ENCODE measurements at places on chromosomes 13 and 19.

DNA sequence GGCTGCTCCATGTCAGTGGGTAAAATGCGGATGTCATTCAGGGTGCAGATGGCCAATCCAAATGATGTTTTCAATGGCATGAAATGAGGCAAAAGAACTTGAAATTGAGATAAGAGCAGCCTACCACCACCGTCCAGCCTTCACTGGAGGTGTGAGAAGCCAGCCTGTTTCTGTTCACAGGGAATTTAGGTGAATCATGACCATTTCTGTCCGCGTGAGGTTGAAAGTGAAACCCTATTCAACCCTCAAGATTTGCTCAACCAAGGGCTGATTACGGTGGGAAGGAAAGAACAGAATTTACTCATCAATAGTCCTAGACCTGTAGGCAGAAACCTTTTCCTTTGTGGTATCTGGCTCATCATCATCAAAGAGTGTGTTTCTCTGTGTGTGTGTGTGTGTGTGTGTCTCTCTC, 370.7 kb downstream of the COG6 start:
- DNase-seq: no peak

GRCh38 chr13:30735872-30736175, 481 bp downstream of the ALOX5AP start:
- no peak for DNase-seq

DNA sequence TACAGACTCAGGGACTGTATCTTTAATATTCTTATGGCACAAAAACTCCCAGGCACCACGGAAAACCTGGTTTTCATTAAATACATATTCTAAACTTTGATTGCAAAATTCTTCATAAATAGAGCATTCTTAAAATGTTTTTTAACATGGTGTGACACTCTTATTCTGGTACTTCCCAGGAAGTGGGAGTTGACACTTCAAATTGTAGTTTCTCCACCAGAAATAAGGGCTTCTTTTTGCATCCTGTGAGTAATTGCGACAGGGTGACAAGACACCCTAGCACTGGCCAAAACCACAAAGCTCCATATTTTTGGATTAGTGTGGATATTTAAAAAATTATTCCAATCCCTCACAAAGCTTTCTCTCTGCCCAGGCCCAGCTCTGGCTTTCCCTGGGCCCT, 43.6 kb upstream of the MTIF3 start:
- DNase-seq: no peak

- no peak for DNase-seq
Measured at GRCh38 chr13:109383683-109384082, 402.7 kb downstream of the IRS2 start.

DNA sequence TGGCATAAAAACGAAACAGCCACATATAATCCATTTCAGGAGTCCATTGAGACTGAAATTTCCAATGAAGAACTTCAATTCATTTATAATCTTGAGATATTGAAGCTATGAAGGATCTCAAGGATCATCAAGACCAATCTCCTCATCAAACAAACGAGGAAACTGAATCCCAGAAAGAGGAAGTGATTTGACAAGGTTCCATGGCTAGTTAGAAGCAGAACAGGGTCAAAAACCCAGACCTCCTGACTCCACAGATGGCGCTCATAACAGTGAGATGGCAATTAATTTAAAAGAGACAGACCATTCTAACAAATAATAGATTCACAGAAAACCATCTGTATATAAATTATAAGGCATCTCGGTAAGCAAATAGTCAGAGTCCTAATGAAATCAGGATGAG, 229.7 kb downstream of the KCTD12 start:
- no peak for DNase-seq

- no peak for DNase-seq
Measured at GRCh38 chr19:19406878-19407632, 1.6 kb downstream of the GATAD2A start.

DNA sequence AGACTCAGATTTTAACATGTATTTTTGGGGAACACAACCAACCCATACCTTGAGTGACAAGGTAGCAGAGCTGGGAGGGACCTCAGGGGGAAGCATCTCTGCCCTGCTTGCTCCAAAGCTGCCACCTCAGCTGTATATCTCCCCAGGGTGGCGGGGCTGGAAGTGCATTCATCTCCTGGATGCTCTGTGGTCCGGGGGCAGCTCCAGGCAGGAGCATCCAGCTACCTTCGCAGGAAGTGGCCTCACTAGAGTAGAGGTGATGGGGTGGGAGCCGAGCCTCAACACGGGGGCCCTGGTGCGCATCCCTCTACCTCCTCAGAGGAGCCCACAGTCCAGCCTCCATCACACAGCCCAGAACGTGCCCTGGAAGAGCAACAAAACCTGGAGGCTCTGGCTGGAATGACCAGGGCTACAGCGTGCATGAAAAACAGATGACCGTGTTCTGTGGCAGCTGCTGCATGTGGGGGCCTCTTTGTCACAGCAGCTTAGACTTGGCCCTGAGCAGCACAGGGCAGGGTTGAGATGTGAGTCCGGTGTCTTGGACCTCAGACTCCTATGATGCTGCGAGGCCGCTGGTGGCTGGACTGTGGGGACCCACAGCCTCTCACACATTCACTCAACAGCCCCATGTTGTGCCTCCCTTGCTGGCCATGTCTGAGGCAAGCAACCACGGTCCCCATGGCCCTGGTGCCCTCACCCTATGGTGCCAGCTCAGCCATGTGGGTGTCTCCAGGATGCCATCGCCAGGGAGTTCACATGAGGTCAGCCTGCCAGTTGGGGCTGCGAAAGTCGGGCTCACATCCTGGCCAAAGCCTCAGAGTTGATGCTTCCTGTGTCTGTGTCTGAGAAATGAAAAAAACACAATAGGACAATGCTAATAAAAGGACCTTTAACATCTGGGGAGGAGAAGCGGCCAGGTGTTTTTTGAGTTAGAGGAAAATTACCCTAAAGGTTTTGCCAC, 17.1 kb upstream of the GAS6 start:
- no peak for DNase-seq

DNA sequence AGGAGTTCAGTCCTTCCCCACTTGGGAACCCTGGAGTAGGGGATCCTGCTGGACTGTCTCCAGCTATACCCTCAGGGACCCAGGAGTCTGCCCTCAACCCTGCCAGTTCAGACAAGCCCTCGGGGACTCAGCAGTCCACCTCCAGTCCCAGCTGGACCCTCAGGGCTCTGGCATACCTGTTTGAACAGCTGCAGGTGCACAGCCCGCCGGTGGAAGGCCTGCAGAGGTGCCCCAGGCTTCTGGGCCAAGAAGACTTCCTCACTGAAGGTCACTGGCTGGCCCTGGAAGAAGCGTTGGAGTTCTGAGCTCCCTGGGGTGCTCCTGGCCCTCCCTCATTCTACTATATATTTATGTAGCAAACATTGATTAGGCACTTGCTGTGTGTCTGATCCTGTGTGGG, 8.6 kb downstream of the CRB3 start:
- DNase-seq: no peak

GRCh38 chr13:52034616-52035226, 10.2 kb downstream of the UTP14C start:
- DNase-seq: no peak

GRCh38 chr13:39197647-39198007, 159.4 kb downstream of the NHLRC3 start:
- DNase-seq: no peak

DNA sequence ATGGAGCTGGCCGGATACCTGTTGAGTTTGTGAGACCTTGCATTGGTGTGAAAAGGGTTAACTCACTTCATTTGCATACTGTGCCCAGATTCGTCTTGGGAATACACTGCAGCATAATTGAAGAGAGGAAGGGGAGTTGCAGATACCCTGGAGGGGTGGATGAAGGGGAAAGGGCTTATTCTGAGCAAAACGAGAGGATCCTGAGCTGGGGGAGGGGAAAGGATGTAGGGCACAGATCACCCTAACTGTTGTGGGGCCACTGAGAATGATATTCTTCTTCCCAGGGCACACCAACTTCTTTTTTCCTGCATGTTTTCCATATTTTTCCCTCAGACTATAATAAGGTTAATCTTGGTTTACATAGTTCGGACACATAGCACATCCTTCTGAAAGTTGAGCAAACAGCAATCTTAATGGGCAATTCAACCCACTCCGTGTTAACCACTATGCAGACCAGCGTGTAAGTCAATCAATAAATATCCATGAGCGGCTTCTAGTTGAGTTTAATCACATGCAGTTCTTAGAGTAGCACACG, 11.7 kb upstream of the PTPRS start:
- DNase-seq: no peak

- no peak for DNase-seq
Measured at GRCh38 chr19:29680937-29681336, 15.7 kb downstream of the PLEKHF1 start.

- no peak for DNase-seq
Measured at GRCh38 chr13:31421756-31422155, 222.0 kb downstream of the B3GLCT start.

- DNase-seq: no peak
Measured at GRCh38 chr13:55560331-55560730, 1580.4 kb upstream of the PRR20A start.

DNA sequence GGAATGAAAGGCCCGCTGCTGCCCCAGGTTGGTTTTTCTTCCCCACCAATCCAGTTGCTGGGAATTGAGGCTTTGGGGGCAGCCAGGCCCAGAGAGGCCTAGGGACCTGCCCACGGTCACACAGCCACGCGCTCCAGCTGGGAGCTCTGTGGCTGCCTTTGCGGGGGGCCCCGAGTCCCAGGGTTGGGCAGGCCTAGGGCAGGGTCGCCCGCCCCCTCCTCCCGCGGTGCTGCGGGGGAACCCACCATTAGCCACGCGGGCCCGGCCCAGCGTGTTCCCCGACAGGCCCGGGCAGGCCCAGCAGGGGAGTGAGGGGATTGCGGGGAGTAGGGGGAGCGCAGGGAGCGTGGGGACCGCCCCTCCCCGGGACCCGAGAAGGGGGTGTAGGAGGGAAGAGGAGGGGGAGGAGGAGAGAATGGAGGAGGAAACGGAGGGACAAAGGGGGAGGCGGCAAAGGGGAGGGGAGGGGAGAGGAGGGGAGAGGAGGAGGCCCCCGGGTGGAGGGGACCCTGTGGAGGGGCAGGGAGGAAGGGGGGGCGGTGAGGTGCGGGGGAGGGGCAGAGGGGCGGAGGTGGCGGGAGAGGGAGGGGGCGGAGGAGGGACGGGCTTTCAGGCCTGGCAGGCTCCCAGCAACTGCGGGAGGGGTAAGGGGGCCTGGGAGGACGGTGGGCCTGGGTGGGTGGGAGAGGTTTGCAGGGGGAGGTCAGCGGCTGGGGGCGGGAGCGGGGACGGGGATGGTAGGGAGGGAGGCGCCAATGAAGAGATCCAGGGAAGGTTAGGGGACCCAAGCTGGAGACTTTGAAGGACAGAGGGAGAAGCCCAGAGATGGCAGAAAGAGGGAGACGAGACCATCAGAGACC, 12.9 kb upstream of the TLE2 start:
- DNase-seq: no peak

DNA sequence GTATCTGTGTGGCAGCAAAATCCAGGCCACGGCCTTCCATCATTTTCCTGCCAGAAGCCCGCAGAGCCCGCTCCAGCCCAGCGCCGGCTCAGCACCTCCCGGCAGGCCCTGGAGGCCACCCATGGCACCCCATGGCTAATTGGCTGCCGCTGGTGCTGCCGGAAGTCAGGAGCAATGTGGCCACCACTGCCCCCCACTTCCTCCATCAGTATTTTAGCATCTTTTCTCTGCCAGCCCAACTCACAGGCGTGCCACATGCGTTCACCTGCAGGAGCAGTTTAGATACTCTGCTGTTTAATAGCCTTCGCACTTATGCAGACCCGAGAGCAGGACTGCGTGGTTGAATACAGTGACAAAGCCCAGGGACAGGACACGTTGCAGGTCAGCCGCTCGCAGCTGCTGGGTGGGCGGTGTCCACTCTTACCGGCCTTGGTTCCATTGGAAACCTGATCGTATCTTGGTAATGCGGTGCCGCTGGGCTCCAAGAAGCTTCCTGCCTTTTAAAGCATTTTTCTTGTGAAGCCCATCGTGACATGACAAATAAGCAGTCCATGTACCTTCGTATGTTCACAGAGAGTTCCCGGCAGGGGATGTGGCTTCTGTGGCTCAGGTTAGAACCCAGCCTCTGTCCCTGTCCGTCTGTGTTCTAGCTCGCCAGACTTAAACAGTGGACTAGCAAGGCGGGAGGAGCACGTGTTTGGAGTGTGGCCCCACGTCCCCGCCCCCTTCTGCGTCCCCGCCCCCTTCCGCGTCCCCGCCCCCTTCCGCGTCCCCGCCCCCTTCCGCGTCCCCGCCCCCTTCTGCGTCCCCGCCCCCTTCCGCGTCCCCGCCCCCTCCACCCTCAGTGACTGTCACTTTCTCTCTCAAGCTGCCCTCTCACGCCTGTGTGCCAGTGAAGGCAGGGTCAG, 162.0 kb upstream of the SOX1 start:
- DNase-seq: no peak

- DNase-seq: no peak
Measured at GRCh38 chr13:24671386-24672113, 8.7 kb upstream of the ATP12A start.

GRCh38 chr19:34298891-34299520, 44.7 kb downstream of the GARRE1 start:
- DNase-seq: no peak

- no peak for DNase-seq
Measured at GRCh38 chr19:40270362-40271089, 14.6 kb downstream of the AKT2 start.

GRCh38 chr13:77860507-77860981, 58.1 kb downstream of the EDNRB start:
- no peak for DNase-seq

DNA sequence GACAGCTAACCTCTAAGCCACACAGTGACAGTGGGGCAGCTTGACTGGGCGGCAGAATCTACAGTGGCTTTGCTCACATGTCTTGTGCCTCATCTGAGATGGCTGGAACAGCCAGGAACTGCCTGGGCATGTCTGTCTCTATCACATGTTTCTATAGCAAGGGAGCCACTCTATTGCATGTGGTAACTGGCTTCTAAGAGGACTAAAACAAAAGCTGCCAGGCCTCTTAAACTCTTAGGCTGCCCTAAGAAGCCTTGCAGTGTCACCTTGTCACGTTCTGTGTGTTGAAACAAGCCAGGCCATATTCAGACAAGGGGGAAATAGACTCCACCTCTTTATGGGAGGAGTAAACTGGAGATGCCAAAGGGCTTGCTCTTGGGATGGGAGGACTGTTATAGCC, 122.9 kb upstream of the MAB21L1 start:
- no peak for DNase-seq

DNA sequence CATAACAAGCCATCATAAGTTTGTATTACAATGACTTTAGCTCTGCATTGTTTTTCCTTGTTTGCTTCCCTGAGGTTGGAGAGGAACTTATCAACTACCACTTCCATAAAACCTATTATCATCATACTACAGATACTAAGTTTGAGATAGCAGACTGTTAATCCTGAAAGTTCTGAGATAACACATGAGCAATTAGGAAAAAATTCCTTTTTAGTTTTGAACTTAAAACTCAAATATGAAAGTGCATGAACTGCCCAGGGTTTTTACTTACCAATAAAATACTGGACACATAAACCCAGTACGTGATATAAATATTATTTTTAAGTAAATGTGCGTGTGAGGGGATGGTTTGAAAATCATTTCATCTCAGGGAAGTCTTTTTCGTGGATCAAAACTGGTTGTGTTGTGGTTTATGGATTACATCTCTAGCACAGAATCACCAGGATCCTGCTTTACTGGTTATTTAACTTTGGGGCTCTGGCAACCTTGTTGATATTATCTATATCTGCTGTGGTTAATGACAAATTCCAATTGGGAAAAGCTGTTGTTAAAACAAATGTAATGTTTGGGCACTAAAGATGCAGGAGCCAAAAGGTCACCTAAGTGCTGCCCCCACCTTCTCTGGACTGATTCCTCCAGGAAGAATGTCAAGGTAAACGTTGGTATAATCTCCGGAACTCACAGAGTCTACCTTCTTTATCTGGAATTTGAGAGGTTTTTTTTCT, 12.4 kb downstream of the CDX2 start:
- no peak for DNase-seq
